ENCODE measurements at places on chromosomes 5 and 9.

DNA sequence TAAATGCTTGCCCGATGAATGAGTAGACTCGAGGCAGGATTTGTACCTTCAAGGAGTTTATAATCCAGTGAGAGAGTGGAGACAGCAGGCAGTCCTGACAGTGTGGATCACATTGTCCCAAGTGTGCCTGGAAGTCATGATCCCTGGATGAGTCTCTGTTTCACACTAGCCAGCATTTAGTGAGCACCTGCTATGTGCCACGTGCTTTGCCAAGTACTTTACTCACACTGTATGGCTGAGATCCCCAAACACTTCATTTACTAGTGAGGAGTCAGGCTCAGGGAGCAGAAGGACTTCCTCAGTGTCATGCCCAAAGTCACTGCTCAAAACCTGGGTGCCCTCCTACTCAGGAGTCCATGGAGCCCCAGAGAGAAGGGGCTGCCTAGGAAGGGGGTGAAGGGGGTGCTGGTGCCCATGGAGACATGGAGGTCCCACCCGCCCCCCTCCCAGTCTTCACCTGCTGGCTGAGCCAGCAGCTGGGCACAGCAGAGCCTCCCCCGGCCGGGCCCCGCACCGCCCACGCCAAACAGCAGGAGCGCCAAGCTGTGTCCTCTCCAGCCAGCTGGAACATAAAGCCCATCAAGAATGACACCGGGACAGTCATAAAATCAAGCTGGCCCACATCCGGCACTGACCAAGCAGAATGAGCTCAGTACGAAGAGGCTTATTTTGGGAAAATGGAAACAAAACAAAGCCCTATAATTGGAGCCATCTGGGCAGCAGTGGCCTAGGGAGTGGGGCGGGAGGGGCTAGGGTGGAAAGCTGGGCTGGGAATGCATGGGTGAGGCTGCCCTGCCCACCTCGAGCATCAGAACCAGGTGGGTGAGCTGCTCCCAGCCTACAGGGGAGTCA, 10.6 kb downstream of the LAMC3 start:
- DNase-seq, result no peak

DNA sequence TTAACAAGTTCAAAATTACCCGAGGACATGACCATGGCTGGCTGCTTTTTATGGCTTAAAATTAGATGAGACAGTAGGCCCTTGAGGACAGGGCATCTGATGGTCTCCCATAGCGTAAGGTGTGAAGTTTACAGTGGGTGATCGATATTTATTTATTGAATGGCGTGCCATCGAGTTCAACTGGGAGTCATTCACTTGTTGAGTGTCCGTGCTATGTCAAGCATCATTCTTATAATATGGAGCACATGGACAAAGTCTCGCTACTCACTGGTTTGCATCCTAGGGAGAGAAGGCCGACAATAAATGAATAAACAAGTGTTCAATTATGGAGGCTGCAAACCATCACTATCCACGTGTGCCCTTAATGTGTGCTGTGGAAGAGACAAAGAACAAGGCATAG, 277.2 kb downstream of the ARHGEF28 start:
- no peak for DNase-seq

DNA sequence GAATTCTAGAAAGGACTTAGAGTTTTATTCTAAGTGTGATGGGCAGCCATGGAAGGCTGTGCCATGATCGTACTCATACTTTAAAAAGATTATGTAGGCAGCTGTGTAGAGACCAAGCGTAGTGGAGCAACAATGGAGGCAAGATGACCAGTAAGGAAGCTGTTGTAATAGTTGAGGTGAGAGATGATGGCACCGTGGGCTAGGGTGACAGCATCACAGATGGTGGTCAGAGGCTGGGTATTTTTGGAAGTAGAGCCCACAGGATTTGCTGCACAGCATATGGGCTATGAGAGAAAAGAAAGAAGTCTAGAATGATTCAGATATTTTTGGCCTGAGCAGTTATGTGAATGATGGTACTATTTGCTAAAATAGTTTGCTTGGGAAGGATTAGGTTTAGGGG, 7.7 kb downstream of the ARHGAP26 start:
- DNase-seq, result no peak

DNA sequence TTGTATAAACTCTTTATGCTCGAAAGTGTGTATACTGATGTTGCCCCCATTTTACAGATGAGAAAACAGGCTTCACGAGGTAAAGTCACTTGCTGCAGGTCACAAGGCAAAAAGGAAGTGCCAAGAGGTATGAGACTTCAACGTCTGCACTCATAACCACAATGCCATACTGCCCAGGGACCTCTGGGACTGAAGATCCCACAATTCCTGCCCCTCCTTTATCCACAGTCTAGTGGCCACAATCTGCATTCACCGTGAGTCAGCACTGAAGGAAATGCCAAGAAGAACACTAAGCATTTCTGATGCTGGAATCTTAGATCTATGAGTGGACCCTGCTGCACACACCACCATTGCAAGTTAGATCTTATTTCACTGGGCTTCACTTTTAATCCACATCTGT, 37.3 kb downstream of the MED27 start:
- no peak for DNase-seq

GRCh38 chr5:6729386-6730310, 16.4 kb downstream of the TENT4A start:
- peak; percentile 46 for DNase-seq

GRCh38 chr9:1604942-1605560, 410.1 kb upstream of the SMARCA2 start:
- no peak for DNase-seq

DNA sequence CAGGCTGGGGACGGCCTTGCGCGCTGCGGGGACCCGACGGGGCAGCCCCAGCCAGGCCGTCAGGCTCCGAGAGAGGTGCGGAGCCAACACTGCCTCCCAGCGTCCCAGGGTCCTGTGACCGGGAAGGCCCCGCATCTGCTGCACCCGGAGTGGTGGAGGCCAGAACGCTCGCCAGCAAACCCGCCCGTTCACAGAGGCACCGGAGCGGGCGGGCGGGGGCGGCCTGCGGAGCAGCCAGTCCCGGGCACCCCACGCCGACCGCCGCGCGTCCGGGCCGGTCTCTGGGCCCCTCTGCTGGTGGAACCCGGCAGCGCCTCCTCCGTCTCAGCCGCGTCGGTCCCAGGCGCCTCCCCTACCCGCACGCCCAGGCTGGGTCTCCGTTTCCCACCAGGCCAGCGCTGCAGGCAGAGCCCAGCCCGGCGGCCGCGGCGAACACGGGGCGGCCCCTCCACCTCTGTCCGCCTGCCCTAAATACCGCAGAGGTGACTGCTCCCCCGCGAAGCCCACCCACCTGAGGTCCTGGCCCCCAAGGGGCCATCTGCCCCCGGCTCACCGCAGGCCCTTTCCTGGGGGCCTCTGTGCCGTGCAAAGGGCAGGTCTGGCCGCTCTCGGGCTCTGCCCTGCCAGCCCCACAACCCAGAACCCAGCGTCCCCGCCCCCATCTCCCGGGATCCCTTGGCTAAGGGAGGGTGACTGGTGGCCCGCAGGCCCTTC, 15.9 kb downstream of the EXD3 start:
- peak; percentile 64 for DNase-seq

DNA sequence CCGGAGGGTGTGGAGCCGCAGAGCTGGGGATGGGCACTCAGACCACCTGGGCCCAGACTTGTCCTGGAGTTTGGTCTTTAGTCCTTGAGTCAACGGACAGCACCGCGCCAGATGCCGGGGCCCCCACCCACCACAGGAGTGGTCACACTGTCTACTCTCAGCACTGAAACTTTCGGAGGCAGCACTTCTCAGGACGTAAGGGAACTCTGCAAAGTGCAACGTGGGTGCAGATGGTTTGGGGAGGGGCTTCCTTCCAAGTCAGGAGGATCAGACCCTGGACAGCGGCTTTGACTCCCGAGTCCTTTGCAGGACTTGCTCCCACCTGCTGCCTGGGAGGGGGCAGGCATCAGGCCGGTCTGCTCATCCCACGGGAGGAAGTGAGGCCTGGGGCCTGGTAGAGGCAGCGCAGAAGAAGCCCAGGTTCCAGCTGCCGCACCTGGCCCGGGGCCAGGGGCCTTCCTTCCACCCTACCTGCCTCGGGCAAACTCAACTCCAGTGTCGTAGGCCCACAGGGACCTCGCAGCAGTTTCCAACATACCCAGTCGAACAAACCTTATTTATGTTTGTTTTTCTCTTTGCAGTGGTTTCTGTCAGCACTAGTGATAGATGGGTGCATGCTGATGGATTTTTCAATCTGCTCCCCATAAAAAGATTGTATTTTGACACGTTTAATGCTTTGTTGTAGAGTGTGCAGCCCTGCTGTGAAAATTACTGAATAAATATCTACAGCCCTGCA, 149.8 kb upstream of the PPP1R26 start:
- no peak for DNase-seq

- DNase-seq, result no peak
Measured at GRCh38 chr9:72129271-72130156, 19.7 kb upstream of the GDA start.

GRCh38 chr9:82987370-82988189, 75.4 kb downstream of the RASEF start:
- DNase-seq, result no peak
